NCI-H2081 (cell line): ENCODE measurements at places on chromosomes 11 and 22.

GRCh38 chr11:134515081-134515960 lies 103.3 kb upstream of the B3GAT1 start:
- no peak for DNase-seq

DNA sequence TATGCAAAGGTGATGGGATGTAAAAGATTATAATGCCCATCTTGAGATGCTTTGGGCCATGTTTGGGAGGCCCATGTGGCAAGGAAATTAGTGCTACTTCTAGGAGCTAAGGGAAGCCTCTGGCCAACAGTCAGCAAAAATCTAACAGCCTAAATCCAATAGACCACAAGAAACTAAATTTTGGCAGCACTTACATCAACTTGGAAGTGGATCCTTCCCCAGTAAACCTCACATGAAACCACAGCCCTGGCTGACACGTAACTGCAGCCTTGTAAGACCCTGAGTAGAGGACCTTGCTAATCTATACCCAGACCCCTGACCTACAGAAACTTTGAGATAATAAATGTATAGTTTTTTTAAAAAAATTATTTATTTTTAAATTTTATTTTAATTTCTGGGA lies 13.1 kb upstream of the GRK3 start:
- no peak for DNase-seq

DNA sequence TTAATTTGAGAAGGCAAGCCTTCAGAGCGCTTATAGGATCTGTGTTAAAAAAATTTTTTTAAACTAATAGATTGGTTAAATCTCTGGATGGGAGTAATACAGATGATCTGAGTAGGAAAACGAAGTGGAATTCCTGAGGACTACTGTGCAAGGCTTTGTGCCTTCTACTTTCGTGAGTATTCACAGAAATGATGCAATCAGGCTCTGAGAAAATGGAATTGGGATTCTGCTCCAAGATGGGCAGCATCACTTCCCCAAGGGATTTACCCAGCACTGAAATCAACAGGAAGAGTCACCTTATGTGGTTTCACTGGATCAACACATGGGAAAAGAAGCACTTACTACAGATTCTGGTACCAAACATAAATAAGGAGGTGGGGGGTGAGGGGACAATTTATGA lies 12.5 kb downstream of the KMT5B start:
- DNase-seq: no peak

GRCh38 chr11:62863687-62864335 lies 16.9 kb upstream of the SLC3A2 start:
- no peak for DNase-seq

GRCh38 chr11:61816736-61817455 lies at the start of gene FADS1:
Gene FADS1 (minus strand): TSS chr11:61817003. CDS start chr11:61816929, 74 bp downstream.
- DNase-seq: peak; percentile 97

- no peak for DNase-seq
Observed at GRCh38 chr22:27628891-27629631, 172.5 kb downstream of the MN1 start.

DNA sequence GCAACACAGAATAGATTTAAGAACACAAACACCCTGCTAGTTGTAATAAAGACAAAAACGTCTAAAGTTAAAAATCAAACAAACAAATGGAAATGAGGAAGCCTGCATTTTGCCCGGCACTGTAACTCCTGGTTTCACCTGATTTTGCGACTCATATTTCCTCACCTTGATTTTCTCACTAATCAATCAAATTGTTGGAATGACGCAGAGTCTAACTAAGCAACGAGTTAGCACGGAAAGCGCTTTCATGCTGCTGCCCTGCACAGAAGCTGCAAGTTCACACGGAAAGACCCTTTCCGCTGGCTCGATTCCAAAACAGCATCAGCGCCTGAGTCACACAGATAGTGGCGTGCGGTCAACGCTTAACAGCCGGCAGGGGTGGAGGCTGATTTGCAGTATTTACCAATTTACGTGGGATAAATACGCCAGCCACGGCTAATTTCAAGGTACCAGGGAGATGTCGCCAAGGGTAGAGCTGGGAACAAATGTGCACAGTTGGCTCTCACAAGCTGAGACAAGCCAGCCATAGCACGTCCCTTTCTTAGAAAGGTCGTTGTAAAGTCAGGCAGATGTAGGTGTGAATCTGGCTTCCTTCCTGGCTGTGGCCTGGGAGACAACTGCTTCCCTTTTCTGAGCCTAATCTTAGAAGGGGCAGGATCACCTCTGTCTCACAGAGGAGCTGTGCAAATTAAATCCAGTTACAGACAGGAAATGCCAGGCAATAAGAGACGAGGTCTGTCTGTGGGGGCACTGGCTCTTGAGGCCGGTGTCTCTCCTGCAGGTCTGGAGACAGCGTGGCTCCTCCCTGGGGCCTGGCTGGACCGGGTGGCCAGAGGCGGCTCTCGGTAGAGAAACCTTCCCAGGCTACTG lies 76.9 kb upstream of the TTLL12 start:
- no peak for DNase-seq

GRCh38 chr11:131845255-131845654 lies 474.8 kb downstream of the NTM start:
- no peak for DNase-seq
